ENCODE measurements at places on chromosomes 11 and 22. TPM values are rescaled to one million over a fixed set of nuclear protein-coding genes. Genes with fewer than 3 reads are reported as not detected.

The CST6 gene
- not detected for total RNA-seq

GRCh38 chr22:40525250-40525884, 111.2 kb downstream of the MRTFA start:
- DNase-seq, result peak; percentile 74
- H3K36me3 ChIP-seq, result peaks cover 8% of the 10 kb centered on the region
- H3K4me3 ChIP-seq, result no peak overlapping the region
- no peak overlapping the region for H3K27ac ChIP-seq
- no peaks in the 10 kb centered on the region for H3K27me3 ChIP-seq
- peaks cover 18% of the 10 kb centered on the region for H3K4me1 ChIP-seq

- no peak overlapping the region for H3K27ac ChIP-seq
- H3K4me1 ChIP-seq, result no peaks in the 10 kb centered on the region
- H3K36me3 ChIP-seq, result no peaks in the 10 kb centered on the region
Measured at GRCh38 chr22:48456449-48456848, 1371.2 kb downstream of the BRD1 start.

- H3K36me3 ChIP-seq, result peaks cover 51% of the 10 kb centered on the region
- DNase-seq, result no peak
- no peaks in the 10 kb centered on the region for H3K27me3 ChIP-seq
- H3K4me3 ChIP-seq, result no peak overlapping the region
Measured at GRCh38 chr11:62889484-62890437, 9.1 kb downstream of the SLC3A2 start.

DNA sequence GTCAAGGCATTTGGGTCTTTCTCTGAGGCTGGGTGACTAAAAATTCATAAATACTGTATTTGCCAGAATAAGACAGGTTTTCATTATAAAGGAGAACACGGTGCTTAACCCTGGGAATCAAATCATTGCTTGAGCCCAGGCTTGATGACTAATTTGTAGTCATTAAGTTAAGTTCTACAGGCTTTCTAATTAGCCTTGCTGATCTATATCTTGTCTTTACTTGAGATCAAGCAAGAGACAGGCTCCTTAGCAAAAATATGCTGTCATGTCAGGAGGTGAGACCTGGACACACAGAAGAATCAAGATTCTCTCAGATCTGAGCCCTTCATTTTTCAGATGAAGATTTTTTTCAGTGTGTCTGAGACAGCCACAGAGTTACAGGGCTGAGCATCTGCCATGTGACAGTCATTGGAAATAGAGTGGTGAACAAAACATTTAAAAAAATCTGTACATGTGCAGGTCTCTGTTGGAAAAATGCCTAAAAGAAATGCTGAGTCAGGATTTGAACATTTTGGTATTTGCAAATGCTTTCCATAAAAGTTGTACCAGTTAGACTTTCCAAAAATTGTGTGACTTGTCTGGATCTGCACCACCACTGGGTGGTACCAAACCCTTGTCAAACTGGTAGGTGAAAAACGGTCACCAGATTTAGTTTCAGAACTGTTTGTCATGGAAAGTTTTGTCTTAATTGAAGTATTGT, 14.6 kb downstream of the ACAT1 start:
- no peak overlapping the region for H3K27ac ChIP-seq
- peaks cover 62% of the 10 kb centered on the region for H3K36me3 ChIP-seq
- no peak for DNase-seq

- H3K36me3 ChIP-seq, result no peaks in the 10 kb centered on the region
- H3K27ac ChIP-seq, result no peak overlapping the region
- H3K4me1 ChIP-seq, result no peaks in the 10 kb centered on the region
- no peaks in the 10 kb centered on the region for H3K27me3 ChIP-seq
- H3K4me3 ChIP-seq, result no peak overlapping the region
Measured at GRCh38 chr22:18057568-18058209, 20.1 kb upstream of the PEX26 start.

DNA sequence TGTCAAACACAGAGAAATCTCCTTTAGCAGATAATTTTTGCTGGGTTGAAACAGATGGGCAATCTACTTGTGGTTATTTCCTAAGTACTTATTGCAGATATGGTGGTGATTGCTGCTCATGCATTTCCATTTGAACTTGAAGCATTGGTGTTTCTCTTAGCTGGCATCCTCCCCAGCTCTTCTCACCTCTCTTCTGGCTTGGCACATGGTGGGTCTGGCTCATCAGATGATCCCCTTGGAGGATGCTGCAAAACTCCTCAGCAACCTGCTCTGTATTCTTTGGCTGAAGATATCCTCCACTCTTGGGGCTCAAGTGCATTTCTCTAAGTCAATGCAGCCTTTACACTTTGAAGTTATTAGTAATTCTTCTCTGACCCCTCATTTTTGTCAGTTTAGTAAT, 87.3 kb upstream of the MYO18B start:
- no peak overlapping the region for H3K27ac ChIP-seq
- H3K27me3 ChIP-seq, result no peaks in the 10 kb centered on the region
- H3K4me1 ChIP-seq, result no peaks in the 10 kb centered on the region
- no peaks in the 10 kb centered on the region for H3K36me3 ChIP-seq
- H3K4me3 ChIP-seq, result no peak overlapping the region
- DNase-seq, result no peak

DNA sequence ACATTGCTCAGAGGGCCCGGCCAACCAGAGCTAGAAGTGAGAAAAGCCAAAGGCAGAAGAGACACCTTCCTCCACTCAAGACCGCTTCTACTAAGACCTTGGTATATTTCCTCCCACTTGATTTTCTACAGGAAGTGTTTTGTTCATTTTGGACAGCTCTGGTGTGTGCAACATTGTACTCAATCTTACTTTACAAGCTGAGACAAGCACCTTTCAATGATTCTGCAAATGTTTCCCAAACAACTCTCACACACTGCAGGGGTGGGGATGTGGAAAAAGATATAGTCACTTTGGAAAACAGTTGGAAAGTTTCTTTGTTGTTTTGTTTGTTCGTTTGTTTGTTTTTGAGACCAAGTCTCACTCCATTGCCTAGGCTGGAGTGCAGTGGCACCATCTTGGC, 15.7 kb downstream of the MYO18B start:
- H3K36me3 ChIP-seq, result no peaks in the 10 kb centered on the region
- H3K4me3 ChIP-seq, result no peak overlapping the region
- no peaks in the 10 kb centered on the region for H3K27me3 ChIP-seq
- no peak overlapping the region for H3K27ac ChIP-seq
- no peaks in the 10 kb centered on the region for H3K4me1 ChIP-seq

GRCh38 chr11:272195-272930, 5.8 kb upstream of the NLRP6 start:
- no peak for DNase-seq
- H3K27me3 ChIP-seq, result no peaks in the 10 kb centered on the region
- H3K4me1 ChIP-seq, result peaks cover 31% of the 10 kb centered on the region

GRCh38 chr22:16955678-16956210, 52.3 kb downstream of the GAB4 start:
- no peaks in the 10 kb centered on the region for H3K36me3 ChIP-seq
- no peak overlapping the region for H3K4me3 ChIP-seq
- H3K27me3 ChIP-seq, result no peaks in the 10 kb centered on the region
- no peak for DNase-seq
- H3K4me1 ChIP-seq, result peaks cover 3% of the 10 kb centered on the region

DNA sequence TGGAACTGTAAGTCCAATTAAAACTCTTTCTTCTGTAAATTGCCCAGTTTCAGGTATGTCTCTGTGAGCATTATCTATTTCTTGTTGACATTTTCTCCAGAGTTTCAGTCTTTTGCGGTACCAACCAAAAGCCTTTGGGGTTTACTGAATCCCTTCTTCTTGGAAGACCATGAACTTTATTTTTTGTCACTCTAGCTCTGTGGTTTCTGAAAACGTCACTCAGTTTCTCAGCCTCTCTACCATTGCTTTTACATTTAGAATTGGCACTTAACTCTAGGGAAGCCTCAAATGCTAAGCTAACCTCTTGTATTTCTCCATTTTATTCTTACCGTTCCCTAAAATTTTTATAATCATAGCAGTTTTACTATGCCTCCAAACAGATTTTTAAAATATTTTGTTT, 237.6 kb downstream of the CSNK2A3 start:
- H3K36me3 ChIP-seq, result no peaks in the 10 kb centered on the region
- no peaks in the 10 kb centered on the region for H3K4me1 ChIP-seq
- H3K4me3 ChIP-seq, result no peak overlapping the region
- no peak for DNase-seq
- H3K27me3 ChIP-seq, result no peaks in the 10 kb centered on the region

DNA sequence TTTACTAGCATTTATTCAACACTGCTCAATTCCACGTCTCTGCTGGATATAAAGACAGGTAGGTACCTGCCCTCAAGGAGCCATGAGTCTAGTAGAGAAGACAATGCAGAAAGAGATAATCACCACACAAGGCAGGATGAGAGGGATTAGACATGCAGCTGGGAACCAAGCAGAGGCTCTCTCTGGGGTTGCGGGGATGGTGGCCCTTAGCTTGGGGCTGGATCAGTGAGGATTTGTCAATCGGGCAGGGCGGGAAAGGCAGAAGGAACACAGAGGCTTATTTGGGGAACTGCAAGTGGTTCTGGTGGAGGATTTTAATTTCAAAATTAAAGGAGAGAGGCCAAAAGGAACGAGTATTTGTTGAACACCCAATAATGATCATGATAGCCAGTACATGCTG, 8.5 kb upstream of the DMC1 start:
- no peak overlapping the region for H3K4me3 ChIP-seq
- H3K4me1 ChIP-seq, result no peaks in the 10 kb centered on the region
- H3K27me3 ChIP-seq, result no peaks in the 10 kb centered on the region
- DNase-seq, result no peak

GRCh38 chr11:132913295-132913694, 619.0 kb downstream of the OPCML start:
- H3K4me3 ChIP-seq, result no peak overlapping the region
- H3K27ac ChIP-seq, result no peak overlapping the region
- H3K36me3 ChIP-seq, result no peaks in the 10 kb centered on the region
- H3K27me3 ChIP-seq, result no peaks in the 10 kb centered on the region

DNA sequence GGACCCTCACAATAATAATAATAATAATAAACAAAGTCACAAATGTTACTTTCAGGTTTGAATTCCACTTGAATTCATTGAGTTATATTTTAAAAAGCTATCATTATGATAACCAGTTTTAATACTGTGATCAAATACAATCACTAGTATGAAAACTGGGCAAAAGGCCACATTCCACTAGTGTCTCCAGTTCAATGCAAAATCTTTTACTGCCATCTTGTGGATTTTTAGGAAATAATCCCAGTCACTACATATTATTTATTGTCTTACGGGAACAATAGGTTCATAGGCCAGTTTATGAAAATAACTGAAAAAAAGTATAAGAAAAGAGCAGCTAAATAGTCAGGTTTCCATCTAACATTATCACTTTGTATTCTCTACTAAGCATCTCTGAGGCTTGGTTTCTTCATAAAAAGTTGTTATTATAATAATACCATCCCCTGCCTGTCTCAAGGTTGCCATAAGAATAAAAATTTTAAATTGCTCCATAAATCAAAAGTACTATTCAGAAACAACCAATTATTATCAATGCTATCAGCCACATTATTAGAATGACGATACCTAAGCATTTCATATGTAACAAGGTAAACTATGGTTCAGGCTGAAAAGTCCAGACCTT, 533.9 kb upstream of the CCDC90B start:
- H3K27me3 ChIP-seq, result no peaks in the 10 kb centered on the region
- no peak overlapping the region for H3K27ac ChIP-seq
- no peaks in the 10 kb centered on the region for H3K4me1 ChIP-seq

DNA sequence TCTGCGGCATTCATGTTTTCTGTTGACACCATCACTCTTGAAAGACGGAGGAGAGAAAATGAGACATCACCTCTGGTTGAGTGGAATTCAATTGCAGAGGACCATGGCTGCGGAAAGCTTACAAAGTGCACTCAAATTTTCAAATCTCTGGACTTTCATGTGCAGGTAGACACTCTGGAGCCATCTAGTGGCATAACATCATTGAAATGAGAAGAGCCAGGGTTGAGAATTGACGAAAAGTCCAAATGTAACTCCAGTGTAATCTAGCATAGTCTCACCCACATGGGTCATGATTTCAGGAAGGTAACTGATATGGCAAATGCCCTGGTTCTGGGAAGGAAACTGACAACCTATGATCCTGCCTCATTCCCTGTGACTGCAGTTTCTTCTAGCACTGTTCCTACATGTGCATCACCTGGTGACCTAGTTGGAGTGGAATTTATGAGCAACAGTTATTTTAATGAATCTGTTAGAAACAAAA, 687.8 kb downstream of the KCNA4 start:
- no peaks in the 10 kb centered on the region for H3K27me3 ChIP-seq
- no peak overlapping the region for H3K27ac ChIP-seq
- H3K4me3 ChIP-seq, result no peak overlapping the region
- H3K4me1 ChIP-seq, result no peaks in the 10 kb centered on the region

DNA sequence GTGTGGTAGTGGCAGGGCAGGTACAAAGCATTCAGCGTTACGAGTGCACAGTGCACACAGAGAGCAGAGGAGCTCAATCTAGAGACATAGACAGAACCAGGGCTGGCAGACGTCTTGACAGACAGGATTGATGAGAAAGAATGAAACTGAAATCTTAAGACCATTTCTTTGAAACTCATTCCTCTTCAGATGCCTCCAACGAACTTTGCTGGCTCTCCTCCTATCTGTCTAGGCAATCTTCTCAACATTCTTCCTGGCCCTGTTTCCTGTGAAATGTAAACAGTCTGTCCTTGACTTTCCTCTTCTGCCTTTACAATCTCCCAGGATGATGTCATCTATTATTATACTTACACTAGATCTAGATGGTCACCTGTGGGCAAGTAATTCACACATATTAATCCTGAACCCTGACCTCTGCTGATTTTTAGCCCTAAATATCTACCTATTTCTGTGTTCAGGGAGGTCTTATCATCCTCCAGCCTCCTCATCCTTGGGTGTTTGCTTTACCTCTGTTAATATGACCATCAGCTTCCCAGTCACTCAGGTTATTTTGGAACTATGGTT, 119.5 kb downstream of the ENTHD1 start:
- H3K27ac ChIP-seq, result peak overlapping the region; percentile 23
- H3K27me3 ChIP-seq, result no peaks in the 10 kb centered on the region
- no peak overlapping the region for H3K4me3 ChIP-seq
- peaks cover 11% of the 10 kb centered on the region for H3K4me1 ChIP-seq
- DNase-seq, result peak; percentile 44

DNA sequence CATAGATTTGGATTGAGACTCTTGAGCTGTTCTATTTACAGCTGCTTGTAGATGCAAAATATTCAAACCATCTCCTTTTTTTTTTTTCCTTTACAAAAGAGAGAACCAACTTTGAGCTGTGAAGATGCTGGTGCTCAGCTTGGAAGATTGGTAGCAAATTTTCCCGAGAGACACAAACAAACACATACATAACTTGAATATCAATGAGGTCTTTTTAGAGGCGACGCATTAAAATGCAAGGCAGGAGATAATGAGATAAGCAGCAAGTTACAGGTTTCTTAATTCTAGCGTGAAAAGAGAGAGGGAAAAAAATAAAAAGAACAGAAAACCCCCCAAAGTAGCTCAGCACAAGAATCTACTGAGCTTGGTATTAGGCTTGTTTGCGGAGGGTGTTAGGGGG, 247.0 kb upstream of the SORL1-AS1 start:
- no peak overlapping the region for H3K4me3 ChIP-seq
- no peak overlapping the region for H3K27ac ChIP-seq

DNA sequence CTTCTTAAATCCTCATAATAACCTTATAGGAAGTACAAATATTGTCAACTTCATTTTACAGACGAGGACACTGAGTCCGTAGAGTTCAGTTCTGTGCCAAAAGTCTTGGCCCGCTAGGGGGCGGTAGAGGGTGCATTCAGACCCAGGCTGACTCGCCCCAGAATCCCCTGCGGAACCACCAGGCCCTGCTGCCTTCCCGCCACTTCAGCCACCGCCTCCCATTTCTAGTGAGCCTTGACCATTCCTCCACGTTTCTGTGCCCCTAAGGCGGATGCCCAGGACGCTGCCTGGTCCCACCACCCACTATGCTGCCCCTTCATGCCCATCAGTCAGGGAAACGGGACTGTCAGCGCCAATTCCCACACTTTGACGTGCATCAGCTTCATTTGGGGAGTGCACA, 19.1 kb downstream of the SYT13 start:
- H3K27me3 ChIP-seq, result peaks cover 38% of the 10 kb centered on the region
- H3K4me1 ChIP-seq, result no peaks in the 10 kb centered on the region
- no peak overlapping the region for H3K27ac ChIP-seq
- no peaks in the 10 kb centered on the region for H3K36me3 ChIP-seq
- H3K4me3 ChIP-seq, result no peak overlapping the region
